ENCODE measurements at places on chromosomes 13 and 19. TPM values are rescaled to one million over a fixed set of nuclear protein-coding genes. Genes with fewer than 3 reads are reported as not detected.

Gene CLEC17A
- total RNA-seq: not detected

Gene FOXA3
- total RNA-seq: not detected

Gene ATP4A
- not detected for total RNA-seq

Gene GPR18
- 10.6 TPM for total RNA-seq

Measured in T-helper 1 cell treated with Interleukin-12 subunit alpha and Interleukin-12 subunit beta and Interleukin-4 antibody, amounts not matched to agents 30 ng/mL and 1 ng/mL, for 36 hours (primary cell).